H1 (cell line): ENCODE measurements at places on chromosomes 3 and 15. TPM values are rescaled to one million over a fixed set of nuclear protein-coding genes. Genes with fewer than 3 reads are reported as not detected.

The A4GNT gene
- not detected in 2 replicates for polyA plus RNA-seq

The SLC28A1 gene
- polyA plus RNA-seq: 0.03 and 0.09 TPM in 2 replicates

DNA sequence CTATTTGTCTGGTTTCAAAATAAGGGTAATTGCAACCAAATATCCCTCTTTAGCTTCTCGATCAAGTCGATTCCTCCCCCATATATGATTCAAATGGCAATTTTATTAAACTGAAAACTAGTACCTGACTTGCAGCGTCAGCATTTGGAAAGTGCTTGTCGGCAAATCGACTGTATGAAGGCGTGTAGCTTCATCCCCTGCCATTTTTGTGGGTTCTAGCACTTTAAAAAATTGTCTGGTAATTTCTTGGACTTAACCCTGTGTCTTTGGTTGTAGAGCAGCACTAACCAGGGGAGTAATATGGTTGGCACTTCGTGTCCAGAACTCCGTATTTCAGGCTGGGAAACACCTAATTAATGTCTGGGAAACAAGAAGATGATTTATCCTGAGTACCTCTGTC is 573 bp downstream of the MME start:
- no peak overlapping the region for H3K27ac ChIP-seq
- peaks cover 5% of the 10 kb centered on the region; the same call in 1 of the 2 replicates for H3K4me1 ChIP-seq
- peaks cover 7% of the 10 kb centered on the region; the same call in 1 of the 2 replicates for H3K36me3 ChIP-seq
- H3K4me3 ChIP-seq: peak overlapping the region; percentile 90

GRCh38 chr3:188400494-188401243 is 246.7 kb downstream of the LPP start:
- DNase-seq: no peak
- no peaks in the 10 kb centered on the region for H3K4me1 ChIP-seq
- H3K27ac ChIP-seq: no peak overlapping the region
- no peak overlapping the region for H3K4me3 ChIP-seq
- no peaks in the 10 kb centered on the region for H3K36me3 ChIP-seq

GRCh38 chr3:123629747-123630047 is 44.8 kb upstream of the HACD2 start:
- H3K27ac ChIP-seq: no peak overlapping the region
- no peak for DNase-seq
- no peaks in the 10 kb centered on the region for H3K36me3 ChIP-seq
- no peaks in the 10 kb centered on the region for H3K4me1 ChIP-seq

GRCh38 chr3:15794303-15794771 is 3.4 kb downstream of the ANKRD28 start:
- peaks cover 3% of the 10 kb centered on the region for H3K4me1 ChIP-seq
- H3K36me3 ChIP-seq: no peaks in the 10 kb centered on the region
- DNase-seq: no peak
- no peak overlapping the region for H3K4me3 ChIP-seq

GRCh38 chr3:174202116-174202515 is 657.0 kb upstream of the NAALADL2 start:
- H3K4me3 ChIP-seq: no peak overlapping the region
- DNase-seq: no peak
- H3K36me3 ChIP-seq: no peaks in the 10 kb centered on the region
- no peaks in the 10 kb centered on the region for H3K27me3 ChIP-seq
